Naive B cell (primary cell): ENCODE measurements at places on chromosomes 4 and X.
A peak's percentile ranks its signal among the peaks of the same experiment; 100 is the strongest.

DNA sequence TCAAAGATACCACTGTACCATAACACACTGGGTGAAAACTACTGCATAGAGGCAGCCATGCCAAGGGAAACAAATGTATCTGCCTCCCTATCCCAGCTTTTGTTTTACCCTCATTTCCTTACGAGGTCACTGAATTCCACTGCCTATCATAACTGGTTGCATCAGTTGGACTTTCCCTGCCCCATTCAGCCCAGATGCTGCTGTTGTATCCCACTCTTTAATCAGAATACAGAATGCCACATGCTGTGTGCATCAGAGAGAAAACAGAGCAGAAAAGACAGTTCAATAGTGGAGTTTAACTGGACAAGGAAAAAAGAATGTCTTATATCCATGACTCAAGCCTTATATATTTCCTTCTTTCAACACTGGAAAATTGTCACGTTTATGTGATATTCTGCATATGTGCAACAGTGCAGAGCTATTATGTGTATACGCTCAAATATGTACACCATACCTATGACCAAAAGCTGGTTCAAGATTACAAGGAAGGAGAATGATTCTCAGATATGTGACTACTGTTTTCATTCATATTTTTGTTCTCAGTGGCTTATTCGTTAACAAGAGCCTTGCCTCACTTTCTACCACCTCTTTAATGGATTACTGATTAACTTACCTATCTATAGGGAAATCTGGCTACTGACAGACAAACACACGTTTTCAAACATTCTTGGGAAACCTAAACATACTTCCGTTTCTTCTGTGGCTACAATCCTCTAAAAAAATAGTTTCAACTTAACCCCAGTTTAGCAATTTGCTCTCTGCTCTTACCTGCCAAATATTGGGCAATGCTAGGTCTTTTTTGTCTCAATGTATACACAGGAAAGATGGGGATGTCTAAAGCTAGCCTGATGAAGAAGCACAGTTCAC is 378.9 kb downstream of the SMARCA1 start:
- no peak for DNase-seq

DNA sequence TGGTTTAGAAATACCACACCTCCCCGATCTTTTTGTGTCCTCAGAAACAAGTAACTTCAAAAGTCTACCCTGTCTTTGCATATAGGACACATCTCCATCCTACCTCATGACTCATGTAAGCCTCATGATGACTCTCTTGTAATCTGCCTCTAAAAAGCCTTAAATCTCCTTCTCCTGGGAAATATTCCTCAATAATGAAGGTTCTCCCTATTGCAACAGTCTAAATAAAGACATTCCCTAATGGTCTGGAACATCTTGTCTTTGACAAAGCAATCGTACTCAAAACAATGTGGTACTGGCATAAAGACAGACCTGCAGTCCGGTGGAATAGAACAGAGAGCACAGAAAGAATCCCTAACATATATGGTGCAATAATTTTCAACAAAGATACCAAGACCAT is 257.7 kb downstream of the OPHN1 start:
- no peak for DNase-seq

DNA sequence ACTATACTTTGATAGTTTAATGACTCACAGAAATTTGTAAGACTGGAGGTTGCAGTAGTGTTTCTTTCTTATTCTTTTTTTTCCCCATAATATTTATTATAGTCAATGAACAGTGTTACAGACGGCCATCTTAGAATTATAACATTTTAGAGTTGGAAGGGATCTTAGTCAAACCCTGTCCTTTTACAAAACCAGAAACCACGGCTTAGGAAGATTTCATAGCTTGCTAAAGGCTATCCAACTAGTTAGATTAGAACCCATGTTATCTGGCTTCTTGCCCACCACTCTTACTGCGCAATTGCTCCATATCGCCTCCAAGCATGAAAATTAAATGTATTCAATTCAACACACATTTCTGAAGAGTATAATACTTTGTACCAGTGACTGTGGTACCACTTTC is 1.1 kb downstream of the XIAP start:
- DNase-seq: no peak

DNA sequence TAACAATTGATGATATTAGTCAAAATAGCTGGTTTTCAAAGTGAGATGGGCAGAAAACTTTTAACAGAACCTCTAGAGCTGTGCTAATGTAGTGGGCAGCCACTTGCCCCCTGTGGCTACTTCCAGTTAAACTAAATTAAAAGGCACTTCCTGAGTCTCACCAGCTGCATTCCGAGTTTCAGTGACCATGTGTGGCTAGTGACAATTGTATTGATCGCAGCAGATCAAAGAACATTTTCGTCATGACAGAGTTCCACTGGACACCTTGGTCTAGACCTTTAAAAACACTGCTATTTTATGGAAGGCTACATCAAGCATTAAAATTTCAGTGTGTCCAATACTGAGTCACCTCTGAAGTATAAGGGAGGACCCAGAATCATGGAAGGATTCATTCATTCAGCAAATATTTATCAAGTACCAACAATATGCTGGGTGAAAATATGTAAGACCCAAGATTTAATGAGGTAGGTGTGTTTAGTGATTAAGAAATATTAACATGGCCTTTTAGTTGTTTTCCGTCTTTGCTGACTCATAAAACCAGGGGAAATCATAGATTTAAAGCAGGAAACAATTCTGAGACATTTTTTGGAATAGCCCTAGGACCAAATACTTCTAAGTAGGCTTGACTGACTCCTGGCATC is 5.1 kb upstream of the FAT1 start:
- no peak for DNase-seq

- no peak for DNase-seq
Observed at GRCh38 chr4:152468408-152468807, 67.5 kb downstream of the FBXW7 start.

GRCh38 chr4:145301386-145302080 is 121.1 kb upstream of the OTUD4 start:
- no peak for DNase-seq

DNA sequence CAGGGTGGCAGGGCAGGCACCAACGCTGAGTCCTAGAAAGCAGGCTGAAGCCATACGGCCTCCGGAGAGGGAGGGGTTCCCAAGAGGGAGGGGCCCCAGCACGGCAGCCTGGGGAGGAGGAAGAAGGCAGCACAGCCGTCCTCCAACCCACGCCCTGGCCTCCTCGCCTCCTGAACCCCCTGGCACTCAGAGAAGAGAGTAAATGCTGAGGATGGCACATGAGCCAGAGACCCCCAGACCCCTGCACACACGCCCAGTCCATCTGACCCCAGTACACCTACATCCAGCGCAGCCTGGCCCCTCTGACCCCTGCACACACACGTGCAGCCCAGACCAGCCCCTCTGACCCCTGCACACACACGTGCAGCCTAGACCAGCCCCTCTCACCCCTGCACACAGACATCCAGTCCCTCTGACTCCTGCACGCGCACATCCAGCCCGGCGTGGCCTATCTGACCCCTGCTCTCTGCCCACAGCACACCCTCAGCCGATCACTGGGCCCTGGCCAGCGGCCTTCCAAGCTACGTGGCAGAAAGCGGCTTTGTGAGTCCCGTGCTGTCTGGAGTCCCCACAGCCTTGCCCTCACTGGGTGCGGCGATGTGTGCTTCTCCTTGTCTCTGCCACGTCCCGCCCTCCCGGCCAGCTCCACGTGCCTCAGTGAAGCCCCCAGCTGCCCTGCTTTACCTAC is 18.5 kb downstream of the ATP5ME start:
- no peak for DNase-seq

GRCh38 chr4:143667461-143667860 is 33.0 kb downstream of the FREM3 start:
- DNase-seq: no peak

- peak; percentile 53 for DNase-seq
Observed at GRCh38 chrX:104098151-104098808, 14.0 kb upstream of the ZCCHC18 start.

- DNase-seq: no peak
Observed at GRCh38 chr4:24298911-24299310, 285.4 kb downstream of the DHX15 start.

DNA sequence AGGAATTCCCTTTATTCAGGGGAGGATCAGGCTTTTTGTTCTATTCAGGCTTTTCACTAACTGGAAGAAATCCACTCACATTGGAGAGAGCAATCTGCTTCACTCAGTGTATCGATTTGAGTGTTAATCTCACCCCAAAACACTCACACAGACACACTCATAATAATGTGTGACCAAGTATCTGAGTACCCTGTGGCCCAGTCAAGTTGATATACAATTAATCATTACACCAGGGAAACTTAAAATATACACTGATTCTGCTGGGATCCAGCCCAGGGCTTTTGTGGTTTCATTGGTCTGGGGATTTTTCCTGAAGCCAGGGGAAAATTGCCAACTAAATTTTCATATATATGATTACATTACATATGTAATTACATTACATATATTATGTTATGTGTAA is 44.0 kb upstream of the GATB start:
- DNase-seq: no peak

GRCh38 chrX:103615781-103616371 is 8.1 kb downstream of the TCEAL3 start:
- no peak for DNase-seq

DNA sequence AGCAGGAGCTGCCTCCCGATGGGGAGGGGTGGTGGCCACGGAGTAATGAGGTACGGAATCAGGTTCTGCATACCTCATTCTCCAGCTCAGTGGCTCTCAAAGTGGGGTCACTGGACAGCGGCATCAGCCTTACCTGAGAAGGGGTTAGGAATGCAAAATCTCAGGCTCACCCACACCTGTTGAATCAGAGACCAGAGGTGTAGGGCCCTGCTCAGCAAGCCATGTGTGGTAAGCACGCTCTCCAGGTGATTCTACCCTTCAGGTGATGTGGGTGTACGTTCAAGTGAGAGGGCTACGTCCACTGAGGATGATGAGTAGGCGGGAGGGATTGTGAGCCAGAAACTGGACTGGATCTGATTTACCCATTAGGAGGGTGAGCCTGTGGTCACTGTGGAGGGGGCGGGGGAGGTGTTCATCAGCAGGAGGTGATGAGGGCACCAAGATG is 65.8 kb downstream of the ANAPC4 start:
- no peak for DNase-seq

GRCh38 chr4:152634110-152634760 is 45.6 kb downstream of the TMEM154 start:
- DNase-seq: no peak

GRCh38 chrX:19968276-19968675 is 22.6 kb downstream of the BCLAF3 start:
- DNase-seq: no peak

- no peak for DNase-seq
Observed at GRCh38 chr4:88054229-88054628, 46.8 kb downstream of the PKD2 start.

DNA sequence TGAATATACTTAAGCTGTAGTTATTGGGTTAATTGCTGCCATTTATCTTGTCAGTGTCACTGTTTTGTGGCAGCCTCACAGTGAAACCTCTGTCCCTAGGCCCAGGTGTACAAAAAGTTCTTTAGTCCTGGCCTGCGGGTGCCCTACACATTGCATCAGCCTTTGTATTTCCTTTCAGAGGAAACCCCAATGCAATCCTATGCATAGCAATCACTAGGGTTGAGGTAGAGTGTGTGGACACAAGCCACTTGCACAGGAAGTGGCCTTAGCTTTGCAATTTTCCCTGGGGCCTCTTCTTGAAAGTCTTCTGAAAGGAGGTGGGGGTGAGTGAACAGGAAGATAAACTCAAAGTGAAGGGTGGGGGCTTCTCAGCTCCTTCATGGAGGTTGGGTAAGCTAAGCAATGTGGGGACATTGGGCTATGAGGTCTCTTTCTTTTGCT is 27.8 kb downstream of the VSIG4 start:
- no peak for DNase-seq

DNA sequence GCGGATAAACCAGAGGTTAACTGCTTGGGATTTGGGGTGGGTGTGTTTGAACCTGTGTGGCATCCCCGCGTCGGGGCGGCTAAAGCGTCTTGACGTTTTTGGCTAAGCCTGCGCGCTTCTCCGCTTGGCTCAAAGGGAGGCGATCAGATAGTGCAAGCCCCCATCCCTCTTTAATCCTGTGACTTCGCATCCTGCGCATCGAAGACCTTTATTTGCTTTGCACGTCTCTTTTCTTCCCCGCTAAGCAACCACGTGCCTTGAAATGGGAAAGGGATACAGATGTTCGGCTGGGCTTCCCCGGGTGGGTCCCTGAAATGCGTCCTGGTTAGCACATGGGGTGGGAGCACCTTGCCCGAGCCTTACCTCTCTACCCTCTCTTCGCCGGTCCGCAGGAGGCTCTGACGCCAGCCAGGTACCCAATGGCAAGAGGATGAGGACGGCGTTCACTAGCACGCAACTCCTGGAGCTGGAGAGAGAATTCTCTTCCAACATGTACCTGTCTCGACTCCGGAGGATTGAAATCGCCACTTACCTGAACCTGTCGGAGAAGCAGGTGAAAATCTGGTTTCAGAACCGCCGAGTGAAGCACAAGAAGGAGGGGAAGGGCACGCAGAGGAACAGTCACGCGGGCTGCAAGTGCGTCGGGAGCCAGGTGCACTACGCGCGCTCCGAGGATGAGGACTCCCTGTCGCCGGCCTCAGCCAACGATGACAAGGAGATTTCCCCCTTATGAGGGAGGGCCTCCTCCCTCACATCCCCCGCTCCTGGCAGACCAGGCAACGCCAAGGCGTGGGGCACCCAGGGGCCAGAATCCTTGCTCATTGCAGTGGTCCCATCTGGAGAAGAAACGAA is 1.5 kb downstream of the GSX2 start:
- no peak for DNase-seq

DNA sequence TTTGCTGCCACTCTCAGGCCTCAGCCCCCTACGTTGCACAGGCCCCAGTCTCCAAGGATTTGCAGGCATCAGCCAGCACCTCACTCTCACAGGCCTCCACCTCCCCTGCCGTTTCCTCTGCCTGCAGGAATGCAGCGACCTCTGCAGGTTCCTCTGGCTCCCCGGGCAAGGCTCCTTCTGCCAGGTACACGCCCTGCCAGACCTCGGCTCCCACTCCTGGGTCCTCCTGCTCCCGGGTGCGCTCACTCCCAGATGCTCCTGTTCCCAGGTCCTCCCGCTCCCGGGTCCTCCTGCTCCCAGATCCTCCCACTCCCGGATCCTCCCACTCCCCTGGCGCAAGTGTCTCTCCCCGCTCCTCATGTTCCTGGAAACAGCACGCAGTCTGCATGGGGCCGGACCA is 144.4 kb upstream of the RADX start:
- no peak for DNase-seq

GRCh38 chr4:76055016-76055415 is 19.1 kb upstream of the CXCL11 start:
- DNase-seq: peak; percentile 40

DNA sequence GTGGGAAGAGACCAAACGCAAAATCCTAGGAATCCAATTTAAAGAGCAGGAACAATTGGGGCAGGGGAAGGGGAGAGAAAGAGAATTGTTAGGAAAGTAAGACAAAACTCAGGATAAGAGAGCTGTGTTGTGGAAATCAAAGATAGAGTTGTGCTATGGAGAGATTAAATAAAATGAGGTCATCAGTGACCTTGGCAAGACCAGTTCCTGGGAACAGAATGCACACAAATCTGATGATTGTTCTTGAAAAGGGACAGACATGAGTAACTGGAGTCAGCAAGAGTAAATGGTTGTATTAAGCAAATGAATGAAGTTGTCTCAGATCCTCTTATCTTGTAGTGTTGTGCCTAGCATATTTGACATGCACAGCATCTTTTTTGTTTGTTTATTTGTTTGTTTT is 267.4 kb downstream of the IL1RAPL1 start:
- DNase-seq: no peak

- DNase-seq: no peak
Observed at GRCh38 chr4:174340714-174341113, 57.0 kb downstream of the CEP44 start.
